ENCODE measurements at places on chromosomes 3 and 15.

- DNase-seq: no peak
Observed at GRCh38 chr3:48684480-48685143, 1.1 kb downstream of the NCKIPSD start.

DNA sequence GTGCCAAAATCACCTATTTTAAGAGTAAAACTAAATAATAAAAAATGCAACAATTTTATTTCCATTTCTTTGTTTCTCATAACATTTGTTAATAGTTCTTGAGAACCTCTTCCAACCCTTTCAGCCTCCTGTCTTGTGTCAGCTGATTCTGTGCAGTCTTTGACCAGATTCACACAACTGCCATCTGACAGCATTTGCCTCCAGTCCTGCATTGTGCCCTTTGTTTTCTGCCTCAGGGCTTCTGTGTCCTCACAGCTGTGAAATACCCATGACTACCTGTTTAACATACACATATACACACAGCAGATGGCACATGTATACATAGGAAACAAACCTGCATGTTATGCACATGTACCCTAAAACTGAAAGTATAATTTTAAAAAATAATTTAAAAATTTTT, 13.2 kb upstream of the CNTN6 start:
- DNase-seq: no peak

DNA sequence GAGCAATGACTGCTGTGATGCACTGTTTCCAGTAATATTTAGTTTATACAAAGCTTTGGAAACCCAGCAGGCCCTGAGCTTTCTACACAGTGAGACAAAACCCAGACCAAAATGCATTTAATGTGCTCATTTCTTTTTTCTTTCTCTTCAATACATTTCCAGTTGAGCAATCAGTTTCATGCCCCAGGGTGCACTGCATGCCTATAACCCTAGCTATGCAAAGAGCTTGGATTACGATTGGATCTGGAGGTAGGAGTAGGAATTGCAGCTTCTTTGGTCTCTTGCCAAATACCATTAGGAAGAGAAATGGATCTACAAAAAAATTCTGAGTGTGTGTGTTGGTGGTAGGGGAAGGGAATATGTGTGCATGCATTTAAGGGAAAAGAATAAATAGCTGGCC, 1001.4 kb downstream of the SQOR start:
- DNase-seq: no peak

DNA sequence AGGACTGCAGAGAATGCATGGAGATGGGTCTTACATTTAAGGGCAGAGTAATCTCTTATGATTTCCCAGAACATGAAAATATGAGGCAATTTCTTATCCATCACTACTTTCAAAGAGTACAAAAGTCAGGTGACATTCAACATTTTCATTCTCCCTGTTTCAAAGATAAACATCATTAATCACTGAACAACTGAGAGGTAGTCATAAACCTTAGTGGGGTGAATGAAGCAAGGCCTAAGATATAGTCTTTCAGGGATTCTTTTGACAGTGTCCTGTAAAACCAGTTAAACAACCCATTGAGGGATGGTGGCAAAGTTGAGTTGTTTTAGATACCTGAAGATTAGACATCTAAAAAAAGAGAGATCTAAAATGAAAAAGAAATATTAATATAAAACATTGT, 271.6 kb upstream of the CBLB start:
- DNase-seq: no peak

DNA sequence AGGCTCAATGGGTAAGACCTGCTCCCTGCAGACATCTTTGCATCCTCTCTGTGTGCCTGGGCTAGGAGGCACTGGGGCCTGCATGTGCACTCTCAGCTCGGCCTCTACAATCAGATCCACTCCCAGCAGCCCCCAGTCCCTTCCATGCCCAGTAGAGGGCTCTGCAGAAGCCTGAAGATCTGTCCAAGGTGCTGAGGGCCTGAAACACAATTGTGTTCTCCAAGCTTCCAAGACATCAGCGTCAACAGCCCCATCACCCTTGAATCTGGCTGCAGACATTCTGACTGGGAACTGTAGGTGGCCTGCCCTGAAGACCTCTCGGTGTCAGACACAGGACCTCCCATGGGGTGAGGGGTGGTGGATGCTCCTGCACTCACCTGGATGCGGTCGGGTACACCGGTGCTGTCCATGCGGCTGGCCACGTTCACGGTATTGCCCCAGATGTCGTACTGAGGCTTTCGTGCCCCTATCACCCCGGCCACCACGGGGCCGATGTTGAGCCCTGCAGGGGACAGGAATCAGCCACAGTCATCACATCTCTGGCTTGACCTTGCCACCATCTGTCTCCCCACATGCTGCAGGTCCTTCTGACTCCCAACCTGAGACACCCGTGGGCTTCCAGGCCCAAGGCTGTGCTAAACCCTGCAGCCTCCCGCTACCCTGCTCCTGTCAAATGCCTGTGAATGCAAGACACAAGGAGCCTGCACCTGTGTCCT, 84.7 kb downstream of the SEC22A start:
- DNase-seq: no peak

DNA sequence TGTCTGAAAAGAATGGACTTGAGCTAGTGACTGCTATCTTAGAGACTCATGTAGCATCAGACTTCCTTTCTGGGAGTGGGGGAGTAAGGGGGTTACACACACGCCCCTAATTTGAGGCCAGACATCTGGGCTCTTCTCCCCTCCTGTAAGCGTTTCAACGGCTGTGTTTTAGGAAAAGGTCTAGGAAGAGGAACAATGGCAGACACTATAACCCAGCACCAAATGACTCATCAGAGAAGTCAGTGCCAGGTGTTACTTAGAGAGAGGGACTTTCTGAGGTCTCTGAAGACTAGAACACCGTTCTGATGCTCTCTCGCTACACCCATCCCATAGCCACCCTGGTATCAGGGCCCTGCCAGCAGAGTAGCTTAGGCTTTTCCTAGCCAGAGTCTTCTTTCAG, 65.5 kb downstream of the SSUH2 start:
- DNase-seq: no peak

DNA sequence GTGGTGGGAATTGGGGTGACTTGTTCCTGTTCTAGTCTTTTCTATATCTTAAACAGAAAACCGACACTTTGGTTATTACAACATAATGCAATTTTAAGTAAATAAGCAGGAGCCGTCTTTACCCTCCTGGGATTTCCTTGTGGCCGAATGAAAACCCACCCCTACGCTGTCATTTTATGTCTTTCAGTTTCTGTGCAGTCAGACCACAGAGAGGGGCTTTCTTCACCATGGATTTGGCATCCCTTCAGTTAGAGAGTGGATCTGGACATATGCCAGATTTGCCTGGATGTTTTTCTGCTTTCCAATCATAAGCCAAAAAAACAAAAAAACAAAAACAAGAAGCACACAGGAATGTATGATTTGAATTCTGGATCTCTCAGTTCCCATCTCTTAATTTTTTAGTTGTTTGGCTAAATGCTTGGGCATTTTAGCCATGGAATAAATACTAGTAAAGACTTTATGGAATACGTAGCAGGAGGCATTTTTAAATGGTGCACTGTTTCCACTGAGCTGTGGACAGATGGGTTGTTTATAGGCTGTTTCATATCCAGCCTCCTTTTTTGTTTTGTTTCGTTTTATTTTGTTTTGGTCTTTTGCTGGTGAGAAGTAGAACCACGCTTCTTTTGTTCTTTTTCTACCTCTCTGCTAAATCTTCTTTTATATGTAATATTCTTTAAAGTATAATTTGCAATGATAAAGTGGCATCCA, 272.9 kb downstream of the FEZF2 start:
- DNase-seq: no peak

DNA sequence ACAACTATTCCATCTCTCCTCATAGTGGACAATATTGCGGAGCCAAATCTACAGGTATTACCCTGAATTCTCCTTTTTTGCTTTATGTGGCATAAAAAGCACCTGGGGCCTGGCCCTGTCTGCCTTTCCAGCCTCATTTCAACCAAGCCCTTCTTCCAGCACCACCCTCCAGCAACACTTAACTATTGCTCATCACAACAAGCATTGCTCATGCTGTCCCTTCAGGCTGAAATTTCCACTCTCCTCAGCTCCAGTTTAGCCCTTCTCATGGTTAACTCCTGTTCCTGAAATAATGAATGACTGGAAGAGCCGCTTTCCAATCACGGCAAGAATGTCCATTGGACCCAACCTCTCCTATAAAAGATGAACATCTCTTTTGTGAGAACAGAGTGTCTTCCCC, 107.4 kb downstream of the P2RY1 start:
- DNase-seq: no peak

DNA sequence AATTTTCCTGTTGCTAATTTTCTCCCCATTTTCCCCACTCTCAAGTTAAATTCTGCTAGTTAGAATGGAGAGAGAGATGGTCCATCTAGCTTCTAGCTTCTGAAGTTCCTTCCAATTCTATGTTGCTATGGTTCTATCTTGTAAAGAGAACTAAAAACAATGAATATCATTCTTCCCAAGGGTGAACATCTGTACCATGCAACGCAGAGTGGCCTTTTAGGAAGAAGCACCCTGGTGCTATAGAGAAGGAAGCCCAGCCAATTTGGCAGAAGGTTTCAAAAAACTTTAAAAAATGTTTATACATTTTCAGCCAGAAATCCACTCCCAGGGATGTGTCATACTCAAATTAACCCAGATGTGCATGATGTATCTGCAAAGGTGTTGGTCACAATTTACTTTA, 149.1 kb downstream of the SEMA6D start:
- no peak for DNase-seq

DNA sequence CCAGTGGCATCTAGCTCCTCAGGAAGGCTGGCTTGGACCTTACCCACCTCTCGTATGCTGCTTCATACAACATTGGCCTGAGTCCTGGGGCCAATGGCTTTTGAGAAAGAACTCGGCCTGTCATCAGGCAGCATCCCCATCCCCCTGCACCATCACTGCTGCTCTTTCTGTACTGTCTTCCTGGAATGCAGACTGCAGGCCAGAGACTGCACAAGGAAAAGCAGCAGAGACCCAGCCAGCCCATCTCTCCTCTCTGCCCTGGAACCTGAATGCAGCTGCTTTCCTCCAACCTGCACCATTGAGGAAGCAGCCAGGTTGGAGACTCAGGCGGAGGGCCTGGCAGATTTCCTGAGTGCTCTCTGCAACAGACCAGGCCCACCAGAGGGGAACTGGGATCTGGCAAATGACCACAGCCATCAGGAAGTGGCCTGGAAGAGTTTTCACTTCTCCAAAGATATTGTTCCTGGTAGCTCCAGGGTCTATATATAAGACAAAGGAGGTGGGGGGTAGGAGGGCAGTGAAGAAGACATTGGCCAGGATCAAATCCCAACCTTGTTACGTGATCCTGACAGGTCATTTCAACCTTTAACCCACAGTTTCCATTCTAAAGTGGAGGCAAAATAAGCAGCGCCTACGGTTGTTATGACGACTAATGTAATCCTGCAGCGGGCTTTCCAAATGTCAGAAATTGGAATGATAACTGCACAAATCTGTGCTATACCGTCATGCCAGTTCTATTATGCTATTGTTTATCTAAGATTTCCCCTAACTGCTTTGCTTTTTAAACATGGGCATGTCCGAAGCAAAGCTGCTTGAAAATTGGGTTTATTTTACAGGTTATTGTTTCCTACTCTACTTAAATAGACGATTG, 24.4 kb upstream of the RAB7A start:
- no peak for DNase-seq

GRCh38 chr15:89851673-89852341, 37.2 kb upstream of the ANPEP start:
- no peak for DNase-seq

DNA sequence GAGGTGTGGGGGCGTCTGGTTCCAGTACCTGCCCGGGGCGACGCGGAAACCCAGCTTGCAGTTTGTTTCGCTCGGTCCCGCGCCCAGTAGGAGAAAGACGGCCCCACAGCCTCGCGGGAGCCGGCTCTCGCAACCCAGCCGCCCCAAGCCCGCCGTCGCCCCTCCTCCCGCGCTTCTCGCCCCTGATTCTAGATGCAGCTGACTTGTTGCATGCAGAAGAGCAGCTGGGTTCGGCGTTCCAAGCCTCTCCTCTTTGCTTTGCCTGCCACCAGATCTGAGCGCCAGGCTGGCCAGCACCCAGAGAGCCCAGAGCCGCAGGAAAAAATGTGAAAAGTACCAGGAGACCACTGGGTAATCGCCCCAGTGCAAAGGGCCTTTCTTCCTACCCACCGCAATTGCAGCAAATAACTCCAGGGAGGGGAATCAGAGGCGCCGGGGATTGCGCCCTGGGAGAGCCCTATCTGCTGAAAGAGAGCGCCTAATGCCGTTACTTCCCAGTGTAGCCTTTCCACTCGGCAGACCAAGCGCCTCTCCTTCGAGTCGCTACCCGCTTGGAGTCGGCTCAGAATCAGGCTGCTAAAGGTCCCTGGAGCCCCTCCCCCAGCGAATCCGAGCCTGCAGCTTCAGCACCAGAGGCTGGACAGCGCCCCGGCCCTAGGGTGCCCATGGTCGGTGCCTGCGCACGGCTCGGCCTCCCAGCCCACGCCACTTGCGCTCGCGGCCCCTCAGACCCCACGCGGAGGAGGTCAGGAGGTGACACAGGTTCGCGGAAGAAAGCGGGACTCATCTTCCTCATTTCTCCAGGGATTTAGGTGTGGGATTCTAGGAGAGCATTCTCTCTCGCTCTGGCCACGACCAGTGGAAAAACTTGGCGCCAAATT, 15.7 kb upstream of the AEN start:
- peak; percentile 43 for DNase-seq

DNA sequence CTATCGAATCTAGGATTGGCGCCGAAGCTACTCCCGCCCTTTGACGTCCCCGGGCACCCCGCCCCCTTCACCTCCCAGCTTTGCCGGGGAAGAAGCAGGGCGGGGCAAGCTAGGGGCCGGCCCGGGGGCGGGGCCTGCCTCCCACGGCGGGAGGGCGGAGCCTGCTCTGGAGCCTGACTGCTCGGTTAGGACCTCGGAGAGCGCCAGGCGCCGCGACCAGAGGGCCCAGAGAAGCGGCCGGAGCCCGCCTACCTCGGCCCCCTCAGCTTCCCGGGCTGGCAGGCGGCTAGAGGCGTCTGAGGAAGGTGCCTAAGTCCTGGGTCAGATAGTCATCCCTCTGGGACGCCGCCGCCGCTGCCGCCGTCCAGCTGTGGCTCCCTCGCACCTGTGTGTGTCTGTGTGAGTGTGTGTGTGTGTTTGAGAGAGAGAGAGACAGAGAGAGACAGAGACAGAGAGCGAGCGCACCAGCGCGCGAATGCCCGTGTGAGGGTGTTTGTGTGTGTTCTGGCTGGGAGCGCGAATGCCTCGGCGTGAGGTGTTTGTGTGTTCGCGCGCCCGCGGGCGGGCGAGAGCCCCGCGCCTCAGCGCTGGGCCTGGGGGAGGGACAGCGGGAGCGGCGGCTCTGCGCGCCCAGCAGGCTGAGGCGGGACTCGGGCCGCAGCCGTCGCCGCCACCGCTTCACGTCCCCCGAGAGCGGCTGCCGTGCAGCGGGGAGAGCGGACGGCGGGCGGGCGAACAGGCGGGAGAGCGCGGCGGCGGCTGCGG, at the start of gene STXBP5L:
STXBP5L (plus strand) TSS at position 176 of the 765 bp plus-strand sequence. CDS start 1,374 bp downstream, outside the sequence.
- no peak for DNase-seq

GRCh38 chr3:151940481-151940880, 67.0 kb downstream of the SUCNR1 start:
- DNase-seq: no peak

- no peak for DNase-seq
Observed at GRCh38 chr15:71386448-71387236, 271.4 kb downstream of the THSD4 start.

DNA sequence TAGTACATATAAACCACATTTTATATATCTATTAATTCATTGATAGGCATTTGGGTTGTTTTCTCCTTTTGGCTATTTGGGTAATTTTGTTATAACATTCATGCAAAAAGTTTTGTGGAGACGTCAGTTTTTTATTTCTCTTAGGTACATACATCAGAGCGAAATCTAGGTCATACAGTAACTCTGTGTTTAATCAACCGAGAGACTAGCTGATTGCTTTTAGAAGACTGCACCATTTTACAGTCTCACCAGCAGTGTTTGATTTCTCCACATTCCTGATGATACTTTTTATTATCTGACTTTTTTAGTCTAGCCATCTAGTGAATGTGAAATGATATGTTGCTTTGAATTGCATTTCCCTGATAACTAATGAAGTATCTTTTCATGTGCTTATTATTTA, 1019.3 kb downstream of the NSUN3 start:
- DNase-seq: no peak
